ENCODE measurements at places on chromosomes 3 and 15.

DNA sequence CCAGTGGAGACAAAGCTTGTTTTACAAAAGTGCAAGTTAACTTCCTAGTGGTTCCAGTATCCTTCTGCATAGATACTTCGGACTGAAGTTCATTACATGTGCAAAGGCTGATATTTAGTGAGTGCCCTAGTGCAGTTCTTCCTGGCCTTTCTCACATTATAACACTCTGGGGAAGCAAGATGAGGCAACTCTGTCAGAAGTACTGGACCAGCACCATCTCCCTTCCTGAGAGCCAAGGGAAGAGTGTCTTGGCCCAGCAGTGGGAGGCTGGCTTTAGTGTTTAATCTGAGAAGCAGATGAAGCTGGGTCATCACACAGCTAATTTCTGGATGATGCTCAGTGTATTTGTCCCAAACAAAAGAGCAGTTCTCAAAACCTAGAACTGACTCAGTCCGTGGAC, 397.7 kb downstream of the CACNA2D3 start:
- no peak for DNase-seq

- no peak for DNase-seq
Observed at GRCh38 chr3:1513662-1514061, 420.8 kb downstream of the CNTN6 start.

DNA sequence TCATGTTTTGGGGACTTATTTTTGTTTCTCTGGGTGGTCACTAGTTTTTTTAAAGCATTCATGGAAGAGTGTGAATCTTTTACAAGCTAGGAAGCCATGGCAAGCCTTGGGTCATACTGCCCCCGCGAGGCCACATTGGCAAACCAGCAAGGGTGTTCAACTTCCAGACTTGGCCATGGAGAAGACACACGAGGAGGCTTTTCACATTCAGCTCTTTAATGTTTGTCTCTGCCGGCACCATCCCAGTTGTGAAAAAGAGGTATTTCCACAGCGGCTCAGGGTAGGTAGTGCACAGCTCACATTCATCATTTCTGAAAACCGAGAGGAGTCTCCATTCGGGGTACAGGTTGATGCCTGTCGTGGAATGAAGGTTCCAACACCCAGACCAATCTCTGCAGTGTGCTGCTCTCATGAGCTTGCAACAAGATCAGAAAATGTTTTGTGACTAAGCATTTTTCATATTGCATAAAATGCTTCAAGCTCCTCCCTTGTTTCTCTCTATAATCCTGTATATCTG, 7.7 kb downstream of the CCR5 start:
- no peak for DNase-seq

GRCh38 chr3:80010021-80010571, 242.3 kb upstream of the ROBO1 start:
- DNase-seq, result no peak

Data from esophagus squamous epithelium (tissue), 5 donors.